ENCODE measurements at places on chromosomes 5 and 9.

DNA sequence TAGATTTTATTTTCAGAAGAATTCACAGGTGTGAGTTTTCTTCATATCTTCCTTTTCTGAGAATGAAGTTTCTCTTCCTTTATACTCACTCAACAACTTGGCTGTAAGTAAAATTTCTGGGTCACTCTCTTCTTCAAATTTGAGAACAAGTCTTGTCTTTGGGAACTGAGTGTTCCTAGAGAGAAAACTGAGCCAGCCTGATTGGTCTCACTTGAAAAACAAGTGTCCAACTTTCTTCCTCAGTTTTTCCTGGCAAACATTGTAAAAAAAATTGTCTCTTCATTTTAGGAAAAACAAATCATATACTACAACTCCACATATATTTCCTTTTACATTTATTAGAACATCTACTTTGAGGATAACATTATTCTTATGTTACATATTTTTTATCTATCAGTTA is 156.1 kb upstream of the GHR start:
- no peak for DNase-seq

- no peak for DNase-seq
These were observed 401.3 kb downstream of the MTRR start for GRCh38 chr5:8270246-8270645.

DNA sequence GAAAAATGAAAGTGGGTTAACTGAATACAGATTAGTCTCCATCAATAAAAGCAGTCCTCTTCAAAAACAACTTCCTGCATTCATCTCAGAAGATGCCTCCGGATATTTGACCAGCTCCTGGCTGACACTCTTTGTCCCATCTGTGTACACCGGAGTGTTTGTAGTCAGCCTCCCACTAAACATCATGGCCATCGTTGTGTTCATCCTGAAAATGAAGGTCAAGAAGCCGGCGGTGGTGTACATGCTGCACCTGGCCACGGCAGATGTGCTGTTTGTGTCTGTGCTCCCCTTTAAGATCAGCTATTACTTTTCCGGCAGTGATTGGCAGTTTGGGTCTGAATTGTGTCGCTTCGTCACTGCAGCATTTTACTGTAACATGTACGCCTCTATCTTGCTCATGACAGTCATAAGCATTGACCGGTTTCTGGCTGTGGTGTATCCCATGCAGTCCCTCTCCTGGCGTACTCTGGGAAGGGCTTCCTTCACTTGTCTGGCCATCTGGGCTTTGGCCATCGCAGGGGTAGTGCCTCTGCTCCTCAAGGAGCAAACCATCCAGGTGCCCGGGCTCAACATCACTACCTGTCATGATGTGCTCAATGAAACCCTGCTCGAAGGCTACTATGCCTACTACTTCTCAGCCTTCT is 16.6 kb downstream of the F2R start:
- no peak for DNase-seq

GRCh38 chr5:2919310-2920018 is 168.0 kb upstream of the IRX2 start:
- DNase-seq, result no peak

- DNase-seq, result peak; percentile 57
These were observed at the start of gene SLC31A2 for GRCh38 chr9:113150670-113151611. SLC31A2 (plus strand) TSS chr9:113151007; CDS start chr9:113151075, 68 bp downstream.

- no peak for DNase-seq
These were observed 41.2 kb downstream of the DBH start for GRCh38 chr9:133677126-133678010.

DNA sequence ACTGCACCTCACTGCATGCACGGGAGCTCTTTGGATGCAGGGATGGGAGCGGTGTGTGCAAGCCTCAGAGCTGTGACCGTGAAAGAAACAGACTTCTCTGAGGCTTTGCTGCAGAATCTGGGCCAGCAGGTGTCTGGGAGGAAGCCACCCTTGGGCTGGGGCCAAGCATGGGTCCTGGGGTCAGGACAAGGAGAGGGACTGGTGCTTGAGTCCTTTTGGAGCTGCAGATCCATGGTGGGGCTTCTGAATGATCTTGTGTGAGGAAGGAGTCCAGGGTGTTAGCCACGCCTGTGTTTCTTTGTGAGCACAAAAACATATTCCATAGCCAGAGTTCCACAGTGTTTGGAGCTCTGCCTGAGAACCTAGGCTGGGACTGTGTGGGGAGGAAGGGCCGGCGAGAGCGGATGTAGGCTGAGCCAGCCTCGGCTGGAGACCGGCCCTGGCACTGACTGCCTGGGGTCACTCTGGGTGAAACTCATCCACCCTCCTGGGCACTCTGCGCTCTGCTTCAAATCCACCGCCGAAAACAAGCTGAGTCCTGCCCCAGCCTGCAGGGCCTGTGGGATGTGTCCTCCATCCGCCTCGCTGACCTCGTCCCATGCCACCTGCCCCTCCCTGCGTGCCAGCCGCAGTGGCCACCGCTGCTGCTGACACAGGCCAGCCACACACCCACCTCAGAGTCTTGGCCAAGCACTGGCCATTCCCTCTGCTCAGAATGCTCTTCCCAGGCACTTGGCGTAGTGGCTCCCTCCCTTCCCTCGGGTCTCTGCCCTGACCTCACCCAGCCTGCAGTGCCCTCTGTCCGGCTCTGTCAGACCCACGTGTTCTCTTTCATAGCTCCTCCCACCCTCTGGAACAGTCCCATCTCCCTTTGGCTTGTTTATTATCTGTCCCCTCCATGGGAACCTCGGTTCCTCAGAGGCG is 26.7 kb downstream of the ERGIC1 start:
- DNase-seq, result no peak

GRCh38 chr5:96957254-96958049 is 21.6 kb downstream of the LNPEP start:
- DNase-seq, result no peak

GRCh38 chr5:134840811-134841210 is 5.0 kb upstream of the C5orf24 start:
- DNase-seq, result no peak

DNA sequence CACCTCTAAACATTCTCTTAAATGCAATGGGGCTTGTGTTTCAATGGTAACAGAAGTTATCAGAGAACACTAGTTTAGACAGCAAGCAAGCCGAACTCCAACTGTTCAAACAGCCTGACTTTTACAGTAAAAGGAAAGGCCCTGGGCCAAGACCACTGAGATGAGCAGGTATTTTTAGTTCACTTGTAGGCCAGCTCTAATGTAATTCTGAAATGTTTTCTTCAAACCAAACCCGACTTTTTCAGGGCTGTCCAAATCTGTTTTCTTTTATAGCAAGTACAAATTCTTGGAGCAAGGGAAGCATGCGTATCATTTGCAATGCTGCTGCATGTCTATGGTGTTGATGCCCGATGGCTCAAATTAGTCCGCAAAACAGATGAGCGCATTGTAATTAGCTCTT is 192.9 kb downstream of the SLF1 start:
- DNase-seq, result no peak

DNA sequence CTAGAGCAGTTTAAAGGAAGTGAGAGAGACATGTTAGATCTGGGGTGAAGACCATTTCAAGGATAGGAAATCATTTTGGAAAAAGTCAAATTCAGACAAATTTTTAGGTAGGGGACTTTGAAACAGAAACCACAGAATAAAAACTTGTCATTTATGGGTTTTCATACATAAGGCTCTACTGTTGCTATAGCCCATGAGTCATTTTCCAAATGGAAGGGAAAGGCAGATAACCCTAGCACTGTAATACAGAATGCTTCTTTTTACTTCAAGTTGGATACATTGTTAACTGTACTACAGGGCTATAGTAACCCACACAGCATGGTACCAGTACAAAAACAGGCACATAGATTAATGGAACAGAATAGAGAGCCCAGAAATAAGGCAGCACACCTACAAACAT is 455.4 kb downstream of the EBF1 start:
- DNase-seq, result no peak

GRCh38 chr5:616484-617039 is 4.4 kb downstream of the CEP72 start:
- no peak for DNase-seq

DNA sequence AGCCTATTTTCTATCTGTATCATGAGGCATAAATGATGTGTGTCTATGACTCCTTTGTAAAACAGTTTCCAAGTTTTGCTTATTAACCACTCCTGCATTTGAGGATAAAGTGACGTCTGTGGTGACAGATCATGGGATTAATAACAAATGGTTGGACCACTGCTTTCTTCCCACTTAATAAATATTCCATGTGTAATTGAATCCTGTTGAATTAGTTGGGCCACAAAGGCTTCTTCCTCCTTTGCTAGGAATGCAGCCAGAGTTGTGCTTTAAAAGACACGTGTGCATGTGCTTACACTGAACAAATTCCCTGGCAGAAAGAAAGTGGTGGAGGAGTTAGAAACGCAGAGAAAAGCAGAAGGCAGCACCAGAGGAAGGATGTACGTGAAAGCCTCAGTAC is 150.2 kb downstream of the ACTBL2 start:
- DNase-seq, result no peak

All from hematopoietic multipotent progenitor cell treated with erythropoietin and hydrocortisone succinate and interleukin-3 and kit ligand, for 15 days (in vitro differentiated cells).